ENCODE measurements at places on chromosomes 7 and 10.

DNA sequence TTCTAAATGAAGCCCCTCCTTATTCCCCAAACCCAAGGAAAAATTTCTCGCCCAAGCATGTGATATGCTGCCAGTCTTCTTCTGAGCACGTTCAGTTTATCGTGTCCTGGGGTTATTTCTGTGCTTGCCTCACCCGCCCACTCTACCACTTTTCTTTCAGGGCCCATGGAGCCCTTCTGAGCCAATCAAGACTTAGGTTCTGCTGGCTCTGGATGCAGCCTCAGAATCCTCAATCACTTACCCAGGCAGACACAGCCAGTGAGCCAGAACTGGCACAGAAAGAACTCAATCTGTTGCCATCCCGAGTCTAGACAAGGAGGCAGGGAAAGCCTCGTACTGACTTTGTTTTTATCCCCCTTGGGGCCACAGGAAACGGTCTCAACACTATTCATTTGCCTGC, 34.2 kb upstream of the C10orf90 start:
- no peak for DNase-seq

GRCh38 chr7:131166066-131166465, 161.6 kb upstream of the MKLN1 start:
- peak; percentile 34 for DNase-seq

DNA sequence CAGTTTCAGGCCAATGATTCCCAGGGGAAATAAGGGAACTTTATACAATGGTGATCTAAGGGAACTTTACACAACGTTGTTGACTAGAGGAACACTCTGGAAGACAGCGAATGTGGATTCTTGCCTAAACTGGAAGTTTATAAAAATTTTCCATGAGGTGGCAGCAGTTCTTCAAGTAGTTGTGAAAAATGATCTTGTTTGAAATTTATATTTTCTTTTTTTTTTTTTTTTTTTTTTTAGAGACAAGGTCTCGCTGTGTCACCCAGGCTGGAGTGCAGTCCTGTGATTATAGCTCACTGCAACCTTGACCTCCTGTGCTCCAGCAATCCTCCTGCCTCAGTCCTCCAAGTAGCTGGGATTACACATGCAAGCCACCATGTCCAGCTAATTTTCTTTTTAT, 32.1 kb upstream of the GTF2I start:
- DNase-seq, result peak; percentile 71

DNA sequence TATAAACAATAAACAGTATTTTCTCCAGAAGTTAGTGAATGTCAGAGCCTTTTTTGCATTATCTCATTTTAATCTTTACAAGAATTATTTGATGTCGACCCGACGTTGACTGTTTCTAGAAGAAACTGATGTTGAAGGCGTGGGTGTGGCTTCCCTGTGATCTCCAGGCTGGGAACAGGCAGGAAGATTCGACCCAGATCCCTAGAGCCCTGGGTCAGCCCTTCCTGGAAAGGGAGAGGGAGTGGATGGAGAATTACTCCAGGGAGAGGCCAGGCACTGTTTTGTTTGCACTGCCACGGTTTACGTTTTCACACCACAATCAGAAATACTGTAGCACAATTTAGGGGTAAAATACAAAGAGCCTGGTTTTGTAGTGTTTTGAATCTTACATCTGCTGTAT, 133.1 kb downstream of the ADARB2 start:
- DNase-seq, result no peak

DNA sequence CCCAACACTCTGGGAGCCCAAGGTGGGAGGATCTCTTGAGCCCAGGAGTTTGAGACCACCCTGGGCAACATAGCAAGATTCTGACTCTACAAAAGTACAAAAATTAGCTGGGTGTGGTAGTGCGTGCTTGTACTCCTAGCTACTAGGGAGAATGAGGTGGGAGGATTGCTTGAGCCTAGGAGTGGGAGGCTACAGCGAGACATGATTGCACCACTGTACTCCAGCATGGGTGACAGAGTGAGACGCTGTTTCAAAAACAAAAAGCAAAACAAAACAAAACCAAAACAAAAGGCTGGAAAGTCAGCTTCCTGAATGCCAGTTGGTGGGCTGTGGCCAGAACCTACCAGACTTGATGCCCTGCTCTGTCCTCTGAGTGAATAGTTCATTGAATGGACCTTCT, 242.8 kb downstream of the PHTF2 start:
- DNase-seq, result no peak

DNA sequence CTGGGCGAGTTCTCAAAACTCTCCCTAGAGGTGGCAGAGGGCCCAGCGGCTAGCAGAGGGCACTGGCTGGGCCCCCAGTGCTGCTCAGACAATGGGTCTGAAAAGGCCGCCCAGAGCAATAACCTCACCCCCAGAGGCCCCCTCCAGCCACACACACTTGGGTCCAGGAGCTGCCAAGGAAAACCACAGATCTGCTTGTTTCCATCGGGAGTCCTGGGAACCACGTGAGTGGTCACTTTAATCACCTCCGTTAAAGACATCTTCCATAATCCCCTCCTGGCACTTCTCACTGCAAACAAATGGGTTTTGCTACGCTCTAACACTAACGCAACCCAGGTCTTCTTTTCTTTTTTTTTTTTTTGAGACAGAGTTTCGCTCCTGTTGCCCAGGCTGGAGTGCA, 30.0 kb downstream of the NUDT1 start:
- DNase-seq, result no peak

- no peak for DNase-seq
These were observed 7.0 kb downstream of the MXI1 start for GRCh38 chr10:110214371-110214826.

DNA sequence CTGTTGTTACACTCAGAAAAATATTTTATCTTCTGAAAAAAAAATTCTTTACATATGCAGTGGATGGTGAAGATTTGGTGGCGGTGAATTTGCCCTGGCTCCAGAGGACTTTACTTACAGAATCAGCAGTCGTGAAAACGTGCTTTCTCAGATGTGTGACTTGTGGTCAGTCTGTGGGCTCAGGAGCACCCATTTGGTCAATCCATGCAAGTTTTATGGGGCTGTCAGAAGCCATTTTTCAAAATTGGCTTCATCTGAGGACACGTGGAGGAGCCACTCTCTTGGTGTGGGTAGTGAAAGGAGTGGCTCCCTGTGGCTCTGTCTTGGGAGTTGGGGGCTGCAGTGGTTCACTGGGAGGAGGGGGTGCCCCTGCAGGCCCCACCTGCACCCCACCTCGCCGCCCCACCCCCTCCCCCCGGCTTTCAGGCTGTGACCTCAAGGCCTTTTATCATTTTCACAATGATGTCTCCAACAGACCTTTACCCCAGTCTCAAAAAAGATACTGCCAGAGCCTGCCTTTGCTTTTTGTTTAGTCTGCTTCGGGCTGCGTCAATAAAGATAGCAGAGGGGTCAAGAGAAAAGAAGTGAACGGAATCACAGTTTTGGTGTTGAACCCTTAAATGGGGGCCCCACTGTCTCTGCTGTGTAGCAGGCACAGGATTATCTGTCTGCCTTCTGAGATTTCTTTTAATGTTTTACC, 137.4 kb downstream of the MGMT start:
- no peak for DNase-seq

DNA sequence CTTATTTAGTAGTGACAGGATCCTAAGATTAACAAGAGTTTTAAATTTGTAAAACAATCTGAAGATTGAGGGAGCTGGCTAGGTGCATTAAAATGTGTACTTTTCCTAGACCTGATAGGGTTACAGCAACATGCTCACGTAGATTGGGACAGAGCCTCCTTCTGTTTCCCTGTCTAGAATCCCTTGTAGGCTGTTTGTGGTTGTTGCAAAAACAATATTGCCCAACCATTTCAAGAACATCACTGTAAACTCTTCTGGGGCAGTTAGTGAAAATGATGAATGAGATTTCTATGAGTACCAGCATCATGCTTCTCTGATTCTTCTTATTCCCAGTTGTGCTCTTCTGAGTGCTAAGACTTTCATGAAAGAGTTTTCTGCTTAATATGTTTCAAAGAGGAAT, 14.7 kb upstream of the CPED1 start:
- peak; percentile 51 for DNase-seq

GRCh38 chr7:33941418-33941817, 36.1 kb downstream of the BMPER start:
- no peak for DNase-seq

- peak; percentile 50 for DNase-seq
These were observed 86.2 kb upstream of the PPIF start for GRCh38 chr10:79260811-79261740.

DNA sequence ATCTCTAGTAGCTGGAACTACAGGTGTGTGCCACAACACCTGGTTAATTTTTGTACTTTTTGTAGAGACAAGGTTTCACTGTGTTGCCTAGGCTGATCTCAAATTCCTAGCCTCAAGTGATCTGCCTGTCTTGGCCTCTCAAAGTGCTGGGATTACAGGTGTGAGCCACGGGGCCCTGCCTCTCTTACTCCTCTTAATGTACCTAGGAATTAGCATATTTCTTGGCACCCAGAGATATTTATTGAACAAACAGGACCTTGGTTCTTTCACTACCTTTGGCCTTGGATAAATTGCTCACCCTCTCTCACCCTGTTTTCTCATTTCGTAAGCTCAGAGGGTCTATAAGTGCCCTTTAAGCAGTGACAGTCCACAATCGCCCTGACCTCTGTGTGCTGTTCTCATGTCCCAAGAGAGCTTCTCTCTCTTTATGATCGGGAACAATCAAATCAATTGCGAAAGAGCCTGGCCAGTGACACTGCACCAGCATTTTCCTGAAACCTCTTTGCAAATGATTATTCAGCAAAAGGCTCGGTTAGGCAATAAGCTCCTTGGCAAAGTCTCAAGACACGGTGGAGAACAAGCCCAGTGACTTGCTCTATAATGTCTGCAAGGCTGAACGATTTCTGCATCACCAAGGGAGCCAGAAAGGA, 117.7 kb downstream of the APBB1IP start:
- peak; percentile 67 for DNase-seq

- DNase-seq, result peak; percentile 16
These were observed 9.3 kb downstream of the FXYD4 start for GRCh38 chr10:43380610-43381222.

DNA sequence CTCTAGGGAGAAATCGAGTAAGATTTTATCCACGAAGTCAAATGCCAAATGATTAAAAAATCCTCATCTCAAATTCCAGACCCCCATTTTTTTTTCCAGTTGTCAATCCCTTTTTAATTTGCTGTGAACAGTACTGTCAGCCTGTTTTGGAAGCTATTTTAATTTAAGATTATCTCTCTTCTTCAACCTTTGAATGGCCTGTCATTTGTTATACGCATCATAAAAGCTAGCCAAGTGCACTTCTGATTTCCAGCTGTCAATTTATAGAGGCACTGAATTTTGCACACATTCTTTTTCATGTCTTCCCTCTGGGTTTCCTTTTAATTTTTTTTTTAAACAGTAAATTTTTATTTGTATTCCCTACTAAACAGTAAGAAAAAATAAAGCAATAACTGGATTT, 336.4 kb upstream of the HGF start:
- DNase-seq, result no peak

DNA sequence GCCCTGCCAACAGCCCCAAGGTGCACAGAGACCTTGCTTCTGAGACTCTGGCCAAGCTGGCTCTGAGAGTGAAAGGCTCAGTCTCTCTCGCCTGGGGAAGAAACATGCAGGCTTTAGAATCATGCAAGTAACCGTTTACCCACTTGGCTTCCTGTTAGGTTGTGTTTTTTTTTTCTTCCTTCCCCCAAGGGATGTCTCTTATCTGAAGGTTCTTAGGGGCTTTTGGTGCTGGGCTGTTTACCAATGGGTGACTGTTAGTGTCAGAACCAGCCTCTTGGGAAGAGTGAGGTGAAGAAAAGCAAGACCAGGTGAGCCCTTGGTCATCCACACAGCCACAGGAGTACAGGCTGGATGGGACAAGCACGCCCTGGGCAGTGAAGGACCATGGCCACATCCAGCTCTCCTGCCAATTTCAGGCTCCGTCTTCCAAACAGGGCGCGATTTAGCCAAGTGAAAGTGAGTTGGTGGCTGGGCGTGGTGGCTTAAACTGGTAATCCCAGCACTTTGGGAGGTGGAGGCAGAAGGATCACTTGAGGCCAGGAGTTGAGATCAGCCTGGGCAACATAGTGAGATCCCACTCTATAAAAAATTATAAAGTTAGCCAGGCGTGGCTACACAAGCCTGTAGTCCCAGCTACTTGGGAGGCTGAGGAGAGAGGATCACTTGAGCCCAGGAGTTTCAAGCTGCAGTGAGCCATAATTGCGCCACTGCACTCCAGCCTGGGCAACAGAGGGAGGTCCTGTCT, 76.3 kb upstream of the CUX1 start:
- no peak for DNase-seq

DNA sequence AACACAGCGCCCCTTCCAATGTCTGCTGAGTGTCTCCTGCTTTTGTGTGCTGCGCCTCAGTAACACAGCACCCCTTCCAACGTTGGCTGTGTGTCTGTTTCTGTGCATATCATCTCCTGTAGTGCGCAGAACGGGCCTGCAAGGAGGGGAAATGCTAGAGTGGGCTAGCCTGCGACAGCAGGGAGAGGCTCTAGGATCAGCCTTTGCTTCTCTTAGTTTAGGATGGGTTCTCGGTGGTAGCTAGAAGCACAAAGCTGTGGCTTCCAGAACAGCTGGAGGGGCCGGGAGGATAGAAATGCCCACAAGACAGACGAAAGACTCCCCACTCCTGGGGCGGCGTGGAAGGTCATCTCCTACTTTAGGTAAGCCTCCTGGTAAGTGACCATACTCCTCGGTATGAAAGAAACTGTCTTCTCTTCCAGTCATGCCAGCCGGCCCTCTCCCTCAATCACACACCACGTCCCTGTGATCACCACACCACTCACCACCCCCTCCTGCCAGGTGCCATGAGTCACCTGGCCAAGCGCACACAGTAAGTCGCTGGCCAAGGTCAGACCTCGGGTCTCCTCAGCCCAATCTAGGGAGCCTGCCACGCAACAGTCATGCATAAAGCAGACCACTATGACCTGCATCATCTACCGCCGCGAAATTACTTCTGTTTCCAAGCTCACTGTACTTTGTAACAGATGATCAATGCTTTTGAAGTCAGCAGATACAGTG, 4.8 kb downstream of the PITRM1 start:
- no peak for DNase-seq

DNA sequence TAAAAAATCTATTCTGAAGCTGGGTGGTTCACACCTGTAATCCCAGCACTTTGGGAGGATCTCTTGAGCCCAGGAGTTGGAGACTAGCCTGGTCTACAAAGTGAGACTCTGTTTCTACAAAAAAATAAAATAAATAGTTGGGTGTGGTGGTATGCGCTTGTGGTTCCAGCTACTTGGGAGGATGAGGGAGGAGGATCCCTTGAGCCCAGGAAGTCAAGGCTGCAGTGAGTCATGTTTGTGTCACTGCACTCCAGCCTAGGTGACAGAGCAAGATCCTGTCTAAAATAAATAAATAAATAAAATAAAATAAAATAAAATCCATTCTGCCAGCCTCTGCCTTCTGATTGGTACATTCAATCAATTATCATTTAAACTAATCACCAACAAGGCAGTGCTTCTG, 17.5 kb downstream of the ZNF33A start:
- DNase-seq, result peak; percentile 27

- peak; percentile 89 for DNase-seq
These were observed 2.7 kb upstream of the MUC17 start for GRCh38 chr7:101017064-101017777.

DNA sequence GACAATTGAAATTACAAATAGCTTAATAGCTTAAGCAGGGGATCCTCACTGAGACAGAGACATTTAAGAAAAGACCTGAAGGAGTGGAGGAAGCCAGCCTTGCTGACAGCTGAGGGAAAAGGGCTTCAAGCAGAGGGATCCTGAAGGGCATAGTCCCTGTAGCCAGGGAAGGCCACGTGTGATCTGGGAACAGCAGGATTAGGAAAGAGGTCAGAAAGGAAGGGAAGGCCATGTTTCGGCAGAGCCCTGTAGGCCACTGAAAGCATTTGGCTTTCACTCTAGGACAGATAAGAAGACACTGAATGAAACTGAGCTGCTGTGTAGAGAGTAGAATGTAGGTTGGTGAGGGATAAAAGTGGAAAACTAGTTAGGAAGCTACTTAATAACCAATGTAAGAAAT, 3.4 kb upstream of the AKR1C8 start:
- no peak for DNase-seq

Measured in iris pigment epithelial cell (primary cell).